ENCODE measurements at places on chromosomes 5 and 9. TPM values are rescaled to one million over a fixed set of nuclear protein-coding genes. Genes with fewer than 3 reads are reported as not detected.

The C5orf34 gene
- 12.0 TPM for total RNA-seq

The GLRA1 gene
- total RNA-seq: not detected

The SLC9A3 gene
- 1.5 TPM for total RNA-seq

The GNA14 gene
- 1.3 TPM for total RNA-seq

The UGT3A2 gene
- not detected for total RNA-seq

The ASPN gene
- total RNA-seq: 0.44 TPM

The HRCT1 gene
- not detected for total RNA-seq

The LCN15 gene
- not detected for total RNA-seq

Data from placental pericyte (primary cell).